ENCODE measurements at places on chromosomes 12 and 14.
A peak's percentile ranks its signal among the peaks of the same experiment; 100 is the strongest.

GRCh38 chr12:88015825-88016224 lies 13.4 kb downstream of the C12orf50 start:
- no peak for DNase-seq

DNA sequence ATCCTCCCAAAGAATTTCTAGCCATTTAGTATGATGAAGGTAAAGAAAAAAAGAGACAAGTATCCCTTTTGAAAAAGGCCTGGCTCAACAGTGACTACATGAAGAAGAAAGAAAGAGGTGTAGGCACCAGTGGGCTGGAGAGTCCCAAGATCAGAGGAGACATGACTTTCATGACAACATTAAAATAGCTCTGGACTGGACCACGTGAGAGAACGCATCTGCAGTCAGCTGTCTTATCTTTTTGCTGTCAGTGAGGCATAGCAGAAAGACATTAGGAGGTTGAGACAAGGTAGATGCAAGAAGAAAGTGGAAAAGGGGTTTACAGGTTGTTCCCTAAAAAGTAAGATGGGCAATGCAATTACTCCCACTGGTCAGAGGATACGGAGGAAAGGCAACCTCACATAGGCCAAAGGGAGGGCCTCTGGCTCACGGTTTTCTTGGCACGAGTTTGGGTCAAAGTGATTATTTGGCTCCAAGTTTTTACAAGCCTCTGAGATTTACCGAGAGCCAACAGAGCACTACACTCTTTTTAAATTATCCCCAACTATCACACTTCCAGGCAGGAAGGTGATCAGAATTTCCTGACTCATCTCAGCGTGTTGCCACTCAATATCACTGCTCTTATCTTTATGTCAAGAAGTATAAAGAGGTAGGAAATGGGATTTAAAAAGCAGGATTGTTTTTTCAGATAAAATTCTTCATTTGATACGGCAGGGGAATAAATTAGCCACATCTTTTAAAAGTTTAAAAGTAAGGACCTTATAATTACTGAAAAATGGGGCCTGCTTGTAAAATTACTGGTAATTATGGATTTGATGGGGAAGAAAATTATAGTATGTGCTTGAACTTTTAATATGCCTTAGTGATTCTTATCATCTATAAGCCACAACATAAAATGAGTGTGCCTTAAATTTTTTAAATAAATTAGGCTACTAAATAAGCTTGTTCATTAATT lies 29.2 kb downstream of the TMTC1 start:
- DNase-seq, result no peak

DNA sequence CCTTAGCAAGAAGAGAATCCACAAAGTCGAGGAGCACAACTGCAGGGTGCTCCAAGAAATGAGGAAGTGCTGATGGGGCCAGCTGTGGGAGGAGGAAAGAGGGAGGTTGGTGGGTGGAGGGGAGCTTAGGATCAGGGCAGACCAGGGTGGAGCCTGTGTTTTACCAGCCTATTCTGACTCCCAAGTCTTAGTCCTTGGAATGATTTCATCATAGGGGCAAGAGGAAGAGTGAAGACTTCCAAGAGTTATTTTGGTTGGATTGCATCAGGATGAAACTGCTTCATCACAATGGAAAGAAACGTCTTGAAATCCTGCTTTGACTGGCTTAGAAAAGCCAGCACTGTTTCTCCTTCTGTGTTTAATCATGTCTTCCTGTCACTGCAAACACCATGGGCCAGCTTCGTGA lies 194.0 kb downstream of the DPF3 start:
- no peak for DNase-seq

GRCh38 chr14:36512585-36513003 lies 7.4 kb downstream of the NKX2-1 start:
- no peak for DNase-seq

GRCh38 chr12:111038941-111039340 lies 118.6 kb upstream of the MYL2 start:
- DNase-seq, result no peak

GRCh38 chr14:32075672-32076277 lies 1.3 kb upstream of the ARHGAP5 start:
- DNase-seq, result peak; percentile 5

DNA sequence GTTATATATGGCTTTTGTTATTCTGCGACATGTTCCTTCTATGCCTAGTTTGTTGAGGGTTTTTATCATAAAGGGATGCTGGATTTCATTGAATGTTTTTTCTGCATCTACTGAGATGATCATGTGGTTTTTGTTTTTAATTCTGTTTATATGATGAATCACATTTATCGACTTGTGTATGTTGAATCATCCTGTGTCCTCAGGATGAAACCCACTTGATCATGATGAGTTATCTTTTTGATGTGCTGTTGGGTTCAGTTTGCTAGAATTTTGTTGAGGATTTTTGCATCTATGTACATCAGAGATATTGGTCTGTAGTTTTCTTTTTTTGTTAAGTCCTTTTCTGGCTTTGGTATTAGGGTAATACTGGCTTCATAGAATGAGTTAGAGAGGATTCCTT lies 291.2 kb downstream of the AKAP6 start:
- no peak for DNase-seq

Data from stimulated activated CD8-positive, alpha-beta memory T cell treated with anti-CD3 and anti-CD28 coated beads, Interleukin-7, amount 100 ng/mL, for 1 hour (primary cell).